ENCODE measurements at places on chromosomes 6 and 20. TPM values are rescaled to one million over a fixed set of nuclear protein-coding genes. Genes with fewer than 3 reads are reported as not detected.

Gene OR2B6
- polyA plus RNA-seq = not detected

DNA sequence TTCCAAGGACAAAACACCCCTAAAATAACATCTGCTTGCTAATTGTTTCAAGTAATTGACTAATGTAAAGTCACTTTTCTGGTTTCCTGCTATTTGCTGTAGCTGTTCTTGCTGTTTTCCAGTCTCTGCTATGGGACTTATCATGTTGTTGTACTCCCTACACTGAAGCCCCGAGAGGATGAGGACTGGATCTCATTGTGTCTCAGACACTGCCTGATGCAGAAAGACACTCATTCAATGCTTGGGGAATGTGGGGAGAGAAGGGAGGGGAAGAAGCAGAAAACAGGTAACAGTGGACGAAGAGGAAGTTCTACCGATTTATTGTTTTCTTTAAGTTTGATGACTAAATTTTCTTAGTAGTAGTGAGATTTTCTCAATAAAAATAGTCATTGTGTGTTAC lies 79.8 kb downstream of the DOK5 start:
- no peak for DNase-seq

Gene OR5V1
- not detected for polyA plus RNA-seq

GRCh38 chr20:38156888-38157634 lies 8.0 kb downstream of the TGM2 start:
- DNase-seq = no peak

DNA sequence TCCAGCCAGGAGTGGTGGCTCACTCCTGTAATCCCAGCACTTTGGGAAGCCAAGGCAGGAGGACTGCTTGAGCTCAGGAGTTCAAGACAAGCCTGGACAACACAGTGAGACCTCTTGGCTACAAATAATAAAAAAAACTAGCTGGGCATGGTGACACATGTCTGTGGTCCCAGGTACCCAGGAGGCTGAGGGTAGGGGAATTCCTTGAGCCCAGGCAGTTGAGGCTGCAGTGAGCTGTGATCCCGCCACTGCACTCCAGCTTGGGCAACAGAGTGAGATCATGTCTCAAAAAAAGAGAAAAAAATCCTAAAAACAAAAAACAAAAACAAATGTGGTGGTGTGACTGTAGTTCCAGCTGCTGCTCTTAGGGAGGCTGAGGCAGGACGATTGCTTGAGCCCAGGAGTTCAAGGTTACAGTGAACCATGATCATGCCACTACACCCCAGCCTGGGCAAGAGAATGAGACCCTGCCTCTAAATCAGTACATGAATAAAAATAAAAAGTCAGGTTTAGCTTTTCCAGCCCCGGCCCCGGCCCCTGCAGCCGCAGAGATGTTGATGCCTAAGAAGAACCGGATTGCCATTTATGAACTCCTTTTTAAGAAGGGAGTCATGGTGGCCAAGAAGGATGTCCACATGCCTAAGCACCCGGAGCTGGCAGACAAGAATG lies 13.5 kb upstream of the SNRPC start:
- DNase-seq = no peak

DNA sequence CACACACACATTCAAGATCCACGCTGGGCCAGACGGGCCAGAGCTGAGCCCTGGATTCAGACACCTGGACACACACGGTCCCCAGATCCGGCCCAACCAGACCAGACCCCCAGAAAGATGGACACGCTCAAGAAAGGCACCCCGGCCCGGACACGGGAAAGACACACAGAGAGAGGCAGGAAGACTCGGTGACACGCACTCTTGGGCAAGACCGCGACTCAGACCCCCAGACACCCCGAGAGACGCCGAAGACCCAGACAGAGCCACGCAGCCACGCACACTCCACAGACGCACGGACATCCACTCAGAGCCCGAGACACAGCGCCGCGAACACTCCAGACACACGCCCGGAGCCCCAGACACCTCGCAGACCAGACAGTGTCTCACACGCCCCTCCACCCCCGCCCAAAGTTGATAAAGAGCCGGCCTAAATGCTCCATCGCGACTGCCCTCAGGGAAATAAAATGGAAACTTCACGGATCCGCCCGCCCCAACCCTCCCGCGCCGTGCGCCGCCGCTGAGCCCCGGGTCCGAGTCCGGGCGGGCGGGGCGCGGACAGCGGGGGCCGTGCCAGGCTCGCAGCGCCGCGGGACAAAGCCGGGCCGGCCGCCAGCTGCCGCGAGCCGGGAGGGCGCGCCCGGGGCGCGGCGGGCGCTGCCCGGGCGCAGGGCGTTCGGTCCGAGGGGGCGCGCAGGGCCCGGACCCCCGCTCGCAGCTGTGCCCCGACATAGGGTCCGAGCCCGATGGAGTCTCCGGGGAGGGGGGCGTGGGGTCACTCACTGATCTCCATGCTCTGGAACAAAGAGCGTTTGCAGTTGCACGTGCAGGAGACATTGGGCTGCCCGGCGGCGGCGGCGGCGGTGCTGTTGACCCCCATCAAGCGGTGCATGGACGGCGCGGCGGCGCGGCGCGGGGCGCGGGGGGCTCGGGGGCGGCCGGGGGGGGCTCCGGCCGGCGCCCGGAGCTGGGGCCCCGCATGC lies 831 bp downstream of the PMEPA1 start:
- DNase-seq = no peak

Gene SLC35D3
- polyA plus RNA-seq = 0.10 TPM

DNA sequence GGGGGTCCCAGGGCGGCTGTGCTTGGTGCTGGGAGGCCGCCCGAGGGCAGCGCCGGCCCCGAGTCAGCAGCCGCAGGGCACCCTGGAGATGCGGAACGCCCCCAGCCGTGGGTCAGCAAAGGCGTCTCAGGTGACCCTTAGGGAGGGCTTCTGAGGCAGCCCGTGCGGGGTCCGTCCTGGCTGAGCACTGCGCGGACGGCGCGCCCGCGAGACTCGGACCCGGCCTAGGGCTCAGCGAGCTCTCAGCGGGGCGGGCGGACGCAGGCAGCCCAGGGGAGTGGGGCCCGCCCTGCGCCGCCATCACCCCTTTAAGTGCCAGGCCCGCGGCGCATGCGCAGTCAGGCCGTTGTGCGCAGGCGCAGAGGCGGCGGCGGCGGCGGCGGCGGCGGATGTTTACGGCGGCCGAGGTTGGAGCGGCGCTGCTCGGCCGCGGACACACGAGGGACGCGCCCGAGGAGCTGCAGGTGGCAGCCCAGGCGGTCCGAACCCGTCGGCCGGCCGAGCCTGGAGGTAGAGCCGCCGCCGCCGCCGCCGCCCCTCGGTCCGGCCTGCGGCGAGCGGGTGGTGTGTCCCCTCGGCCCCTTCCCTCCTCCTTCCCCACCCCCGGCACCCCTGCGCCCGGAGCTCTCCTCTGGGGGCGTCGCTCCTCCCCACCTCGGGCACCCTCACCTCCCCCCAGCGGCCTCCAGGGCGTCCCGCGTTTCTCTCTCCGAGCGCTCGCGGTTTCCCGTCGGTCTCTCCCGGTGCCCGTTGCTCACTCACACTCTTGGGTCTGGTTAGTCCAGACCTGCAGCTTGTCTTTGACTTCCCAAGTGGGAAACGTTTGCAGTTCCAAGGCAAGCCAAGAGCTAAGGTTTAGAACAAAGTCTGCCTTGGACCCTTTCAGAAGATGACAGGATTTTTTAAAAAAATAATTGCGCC lies at the start of gene PCMTD2:
TSS of gene PCMTD2 (plus strand) at position 388 of the 921 bp plus-strand sequence. CDS start 4,218 bp downstream, outside the sequence.
- peak; percentile 73 for DNase-seq

DNA sequence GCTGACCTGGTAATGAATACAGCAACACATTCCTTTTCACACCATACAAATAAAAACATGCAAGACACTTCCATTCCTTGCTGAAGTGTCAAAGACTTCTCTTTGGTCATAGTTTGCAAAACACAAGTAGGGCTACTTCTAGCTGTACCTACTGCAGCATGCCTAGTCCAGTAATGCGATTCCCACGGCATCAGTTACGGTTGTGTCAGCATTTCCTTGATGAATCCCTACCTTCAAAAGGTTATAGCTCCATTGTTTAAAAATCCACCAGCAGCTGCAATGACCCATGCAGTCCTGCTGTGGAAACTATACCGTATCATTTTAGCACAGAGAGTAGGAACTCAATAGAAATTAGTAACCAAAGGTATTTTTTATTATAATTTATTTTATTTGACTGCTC lies 1371.5 kb downstream of the EPHA7 start:
- no peak for DNase-seq

GRCh38 chr20:40965671-40966070 lies 63.0 kb upstream of the TOP1 start:
- no peak for DNase-seq

GRCh38 chr6:29764422-29765196 lies 41.4 kb downstream of the HLA-F start:
- no peak for DNase-seq

DNA sequence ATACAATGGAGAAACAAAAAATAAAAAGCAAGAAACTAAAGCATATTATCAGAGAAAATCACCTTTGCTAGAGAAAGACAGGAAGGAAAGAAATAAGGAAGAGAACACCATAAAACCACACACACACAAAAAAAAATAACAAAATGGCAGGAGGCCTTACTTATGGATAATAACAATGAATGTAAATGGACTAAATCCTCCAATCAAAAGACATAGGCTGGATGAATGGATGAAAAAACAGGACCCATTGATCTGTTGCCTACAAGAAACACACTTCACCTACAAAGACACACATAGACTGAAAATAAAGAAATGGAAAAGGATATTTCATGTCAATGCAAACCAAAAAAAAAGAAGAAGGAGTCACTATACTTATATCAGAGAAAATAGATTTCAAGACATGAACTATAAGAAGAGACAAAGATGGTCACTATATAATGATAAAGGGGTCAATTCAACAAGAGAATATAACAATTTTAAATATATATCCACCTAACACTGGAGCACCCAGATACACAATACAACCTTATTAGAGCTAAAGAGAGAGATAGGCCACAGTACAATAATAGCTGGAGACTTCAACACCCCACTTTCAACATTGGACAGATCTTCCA lies 693.6 kb downstream of the HACE1 start:
- DNase-seq = no peak

- peak; percentile 67 for DNase-seq
These were observed 219.8 kb downstream of the LAMA2 start for GRCh38 chr6:129102741-129103140.

Gene KCNB1
- 4.3 TPM for polyA plus RNA-seq

GRCh38 chr6:14681699-14682487 lies 564.0 kb upstream of the JARID2 start:
- DNase-seq = no peak

Gene LY6G6C
- 0.62 TPM for polyA plus RNA-seq

Gene USP49
- polyA plus RNA-seq = 10.3 TPM

DNA sequence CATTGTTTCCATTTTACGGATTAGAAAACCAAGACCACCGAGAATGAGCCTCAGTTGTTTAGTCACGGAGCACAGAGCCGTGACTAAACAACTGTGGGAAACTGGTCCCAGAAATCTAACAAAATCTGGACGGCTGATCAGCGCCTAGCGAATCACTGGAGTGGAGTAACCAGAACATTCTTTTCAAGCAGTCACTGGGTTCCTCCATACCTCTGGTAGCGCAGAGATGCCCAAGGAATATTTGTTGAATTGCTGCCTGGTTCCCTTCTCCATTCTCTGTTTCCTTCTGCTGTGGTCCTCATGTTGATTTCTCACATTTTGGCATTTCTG lies 62.0 kb downstream of the GPX5 start:
- DNase-seq = no peak

DNA sequence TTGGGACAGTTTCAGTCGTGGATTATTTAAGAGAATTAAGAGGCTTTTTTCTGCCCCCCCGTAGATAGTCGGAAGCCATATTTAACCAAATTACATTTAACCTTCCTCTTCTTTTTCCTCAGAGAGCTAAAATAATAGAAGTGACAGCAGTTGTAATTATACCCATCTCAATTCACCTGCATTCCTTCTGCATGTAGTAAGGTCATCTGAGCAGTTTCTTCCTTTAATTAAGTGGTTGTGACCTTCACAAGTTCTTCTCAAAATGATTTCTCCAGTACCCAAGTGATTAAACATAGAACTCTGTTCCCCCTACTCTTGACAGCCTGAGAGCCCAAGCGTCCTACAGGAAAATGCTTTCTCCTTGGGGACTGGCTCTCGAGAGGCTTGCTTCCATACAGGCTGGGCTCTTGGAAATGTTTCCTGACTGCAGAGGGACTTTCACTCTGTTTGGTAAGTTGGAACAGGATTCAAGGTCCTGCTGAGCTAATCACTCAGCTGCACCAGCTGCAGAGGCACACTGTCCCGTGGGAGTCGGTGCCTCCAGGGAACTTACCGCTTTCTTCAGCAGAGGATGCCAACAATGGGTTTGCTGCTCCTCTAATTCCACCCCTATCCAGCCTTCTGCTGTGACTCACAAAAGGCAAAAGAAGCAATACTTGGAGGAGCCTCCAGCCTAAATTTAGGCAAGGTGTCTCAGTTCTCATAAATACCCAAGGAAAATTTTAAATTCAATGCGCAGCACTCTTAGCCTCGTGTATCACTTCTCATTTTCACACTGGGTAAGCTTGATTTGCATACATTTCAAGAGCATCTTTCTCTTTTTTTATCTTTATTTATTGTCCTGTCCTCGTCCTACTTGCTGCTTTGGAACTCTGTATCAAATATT lies 414.9 kb downstream of the KIF16B start:
- DNase-seq = no peak

Gene PEDS1
- polyA plus RNA-seq = 52.3 TPM

Data from muscle of arm (tissue), 14 donors.